ENCODE measurements at places on chromosomes 1 and 21.

GRCh38 chr1:234592240-234592639 lies 17.7 kb downstream of the IRF2BP2 start:
- no peak for DNase-seq

- DNase-seq: no peak
Observed at GRCh38 chr1:2437617-2438016, 25.3 kb upstream of the PEX10 start.

GRCh38 chr1:29249951-29250581 lies 13.7 kb downstream of the PTPRU start:
- no peak for DNase-seq

- DNase-seq: no peak
Observed at GRCh38 chr1:204871405-204872037, 859 bp downstream of the NFASC start.

DNA sequence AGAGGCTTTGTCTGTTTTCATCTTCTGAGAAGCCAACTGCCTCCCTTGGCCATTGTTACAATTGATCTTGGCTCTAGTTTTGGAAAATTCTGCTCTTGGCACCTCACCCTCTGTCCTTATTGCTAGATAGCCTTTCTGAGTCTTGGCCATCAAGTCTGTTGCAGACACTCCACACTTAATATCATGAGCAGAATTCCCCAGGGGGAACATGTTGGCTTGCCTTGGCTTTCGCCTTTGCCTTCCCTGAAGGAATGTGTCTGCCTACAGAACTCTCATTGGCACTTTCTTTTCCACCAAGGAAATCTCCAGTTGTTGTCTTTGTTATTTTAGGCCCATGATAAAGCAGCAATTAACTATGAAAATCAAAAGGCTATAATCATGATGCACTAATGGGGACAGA lies 42.7 kb upstream of the LDLRAP1 start:
- no peak for DNase-seq

- no peak for DNase-seq
Observed at GRCh38 chr21:35217504-35218060, 168.5 kb upstream of the RUNX1 start.

DNA sequence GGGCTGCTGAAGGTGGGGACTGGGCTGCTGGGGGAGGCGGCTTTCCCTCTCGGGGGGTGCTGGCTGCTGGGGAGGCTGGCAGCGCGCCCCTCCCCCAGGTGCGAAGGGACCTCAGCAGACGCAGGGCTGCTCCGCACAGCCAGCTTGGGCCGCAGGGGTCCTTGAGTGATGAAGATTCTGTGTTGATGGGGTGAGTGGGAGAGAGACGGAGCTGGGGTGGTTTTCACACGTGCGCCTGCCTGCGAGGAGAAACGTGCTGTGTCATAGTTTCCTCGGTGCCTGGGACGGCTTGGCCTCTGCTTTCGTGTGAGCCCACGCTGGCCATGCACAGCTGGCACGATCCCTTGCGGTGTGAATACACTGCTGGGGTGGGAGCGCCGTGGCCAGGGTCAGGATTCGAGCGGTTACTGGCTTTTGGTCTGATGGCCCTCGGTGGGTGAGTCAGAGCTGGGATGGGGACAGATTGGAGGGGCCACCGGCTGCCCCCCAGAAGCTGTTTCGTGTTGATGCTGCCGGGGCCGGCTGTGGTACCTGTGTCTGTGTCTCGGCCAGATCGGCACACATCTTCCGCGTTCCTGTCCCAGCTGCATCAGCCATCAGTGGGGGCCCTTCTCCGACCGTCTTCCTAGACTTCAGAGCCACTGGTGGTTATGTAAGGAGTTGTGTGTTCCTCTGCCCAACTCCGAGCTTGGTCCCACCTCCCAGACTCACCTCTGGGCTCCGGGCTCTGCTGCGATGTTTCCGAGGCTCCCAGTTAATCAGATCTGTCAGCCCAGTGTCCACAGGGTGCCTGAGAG lies 24.9 kb downstream of the PRKCZ start:
- DNase-seq: no peak

GRCh38 chr1:192660613-192661012 lies 24.7 kb downstream of the RGS13 start:
- no peak for DNase-seq

DNA sequence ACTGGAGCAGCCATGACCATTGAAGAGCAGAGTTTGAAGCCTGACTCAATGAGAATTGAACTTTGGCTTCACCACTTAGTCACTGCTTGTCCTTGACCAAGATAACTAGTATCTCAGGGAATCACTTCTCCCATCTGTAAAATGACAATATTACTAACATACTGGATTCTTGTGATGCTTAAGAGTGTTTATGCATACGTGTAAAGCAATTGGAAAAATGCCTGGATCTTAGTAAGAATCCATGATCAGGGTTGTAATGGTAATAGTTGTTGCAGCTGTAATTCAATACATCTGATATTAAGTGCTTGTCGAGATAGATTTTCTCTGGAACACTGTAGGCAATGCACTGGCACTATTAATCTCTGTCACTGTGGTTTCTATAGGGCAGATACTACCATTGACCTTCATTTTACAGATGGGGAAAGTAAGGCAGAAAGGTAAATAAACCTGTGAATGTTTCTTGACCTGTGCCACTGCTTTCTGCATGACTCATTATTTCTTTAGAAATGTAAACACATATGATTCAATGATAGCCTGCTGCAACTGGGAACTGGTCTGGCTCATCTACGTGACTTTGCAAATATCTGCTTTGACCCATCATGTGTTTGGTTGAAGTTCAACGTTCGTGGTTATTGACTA lies 662.5 kb downstream of the PLA2G4A start:
- DNase-seq: no peak

DNA sequence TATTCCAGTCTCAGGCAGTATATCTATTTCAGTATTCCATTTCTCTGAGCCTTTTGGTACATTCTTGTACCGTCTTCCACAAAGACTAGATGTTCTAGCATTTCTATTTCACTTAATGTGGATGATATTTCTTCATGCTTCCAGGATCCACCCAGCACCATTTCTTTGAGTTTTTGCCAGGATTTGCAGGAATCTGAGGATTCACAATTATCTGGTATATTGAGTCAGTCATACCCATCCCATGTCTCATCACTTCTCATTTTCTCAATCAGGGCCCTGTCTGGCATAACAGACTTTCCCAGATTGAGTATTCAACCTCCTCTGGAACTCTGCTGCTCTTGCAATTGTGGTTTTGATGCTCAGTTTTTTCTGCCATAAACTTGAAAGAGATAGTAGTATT lies 20.9 kb upstream of the COL11A1 start:
- DNase-seq: no peak

- no peak for DNase-seq
Observed at GRCh38 chr1:36880155-36881067, 153.9 kb downstream of the GRIK3 start.

DNA sequence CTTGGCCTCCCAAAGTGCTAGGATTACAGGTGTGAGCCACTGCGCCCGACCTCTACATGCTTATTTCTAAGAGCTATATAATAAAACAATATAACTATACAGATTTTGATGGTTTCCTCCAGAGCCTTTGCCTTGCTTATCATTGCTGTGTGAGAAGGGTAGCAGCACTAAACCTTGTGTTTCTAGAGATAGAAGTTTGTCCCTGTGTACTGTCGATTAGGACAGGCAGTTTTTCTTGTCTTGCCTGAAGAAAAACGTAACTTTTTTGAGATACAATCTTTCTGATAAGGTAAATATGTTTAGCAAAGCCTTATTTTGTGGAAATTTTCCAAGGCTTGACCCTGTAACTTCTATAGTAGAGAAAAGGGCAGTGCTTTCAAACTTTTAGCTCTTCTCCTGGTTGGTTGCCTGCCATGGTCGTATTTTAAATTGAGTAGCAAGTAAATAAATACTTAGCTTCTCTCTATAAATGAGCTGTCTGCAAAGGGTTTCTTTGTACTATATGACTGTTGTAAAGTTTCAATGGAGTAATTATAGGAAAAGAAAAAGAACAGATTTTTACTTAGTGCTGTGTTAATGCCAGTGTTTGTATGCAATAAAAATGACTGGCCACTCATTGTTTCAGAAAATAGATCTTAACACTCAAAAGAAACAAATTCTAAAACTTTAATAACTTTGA lies 86.4 kb upstream of the CACYBP start:
- DNase-seq: no peak

DNA sequence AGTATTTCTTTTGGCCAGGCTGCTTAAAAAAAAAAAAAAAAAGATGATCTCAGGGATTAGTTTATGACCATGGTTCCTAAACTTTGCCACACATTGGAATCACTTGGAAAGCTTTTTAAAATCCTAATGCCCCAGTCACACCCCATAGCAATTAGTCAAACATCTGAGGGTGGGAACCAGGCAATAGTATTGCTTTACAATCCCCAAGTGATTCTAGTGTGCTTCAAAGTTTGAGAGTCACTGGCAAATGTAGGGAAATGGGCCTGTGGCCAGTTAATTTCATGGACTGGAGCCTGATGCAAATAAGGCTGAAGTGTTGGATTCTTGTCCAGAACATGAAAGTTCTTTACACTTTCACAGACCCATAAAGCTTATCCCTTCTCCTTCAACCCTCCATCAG lies 374.6 kb upstream of the ESRRG start:
- no peak for DNase-seq

GRCh38 chr1:77076759-77077158 lies 142.5 kb downstream of the PIGK start:
- no peak for DNase-seq

- no peak for DNase-seq
Observed at GRCh38 chr1:39440856-39441255, 50.6 kb upstream of the BMP8A start.

DNA sequence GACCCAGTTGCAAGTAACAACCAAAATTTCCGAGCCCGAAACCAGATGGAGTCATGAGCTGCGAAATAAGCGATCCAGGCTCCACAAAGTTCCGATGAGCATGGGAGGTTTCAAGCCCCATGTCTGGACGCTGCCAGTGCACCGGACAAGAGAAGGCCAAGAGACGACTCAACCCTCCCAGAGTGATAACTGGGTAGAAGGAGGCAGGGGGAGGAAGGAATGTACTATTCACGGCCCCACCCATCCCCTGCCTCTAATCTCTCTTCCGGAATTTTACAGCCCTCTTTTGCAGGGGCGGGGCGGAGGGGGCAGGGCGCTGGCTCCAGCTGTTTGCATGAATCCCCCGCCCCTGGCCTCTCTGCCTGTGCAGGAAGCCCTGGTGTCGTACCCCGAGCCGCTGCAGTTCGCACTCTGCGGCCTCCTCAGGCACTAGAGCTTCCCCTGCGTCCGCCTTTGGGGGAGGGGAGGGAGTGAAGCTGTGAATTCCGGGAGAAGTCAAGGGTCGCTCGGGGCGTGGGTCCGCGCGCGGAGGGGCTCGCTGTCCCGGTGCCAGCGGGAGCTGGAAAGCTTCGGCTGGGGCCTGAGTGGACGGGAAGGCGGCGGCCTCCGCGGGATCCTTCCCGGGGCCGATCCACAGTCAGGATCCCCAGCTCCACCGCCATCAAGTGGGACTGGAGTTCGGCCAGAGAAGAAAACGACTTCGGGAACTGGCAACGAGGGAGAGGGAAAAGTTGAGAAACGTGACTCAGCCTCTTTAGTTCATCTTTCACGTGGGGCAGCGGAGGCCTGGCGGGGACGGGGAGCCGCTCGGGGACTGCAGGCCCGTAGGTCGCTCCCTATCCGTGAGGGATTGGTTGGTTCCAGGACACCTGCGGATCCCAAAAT lies 6.3 kb upstream of the PTP4A2 start:
- peak; percentile 31 for DNase-seq

DNA sequence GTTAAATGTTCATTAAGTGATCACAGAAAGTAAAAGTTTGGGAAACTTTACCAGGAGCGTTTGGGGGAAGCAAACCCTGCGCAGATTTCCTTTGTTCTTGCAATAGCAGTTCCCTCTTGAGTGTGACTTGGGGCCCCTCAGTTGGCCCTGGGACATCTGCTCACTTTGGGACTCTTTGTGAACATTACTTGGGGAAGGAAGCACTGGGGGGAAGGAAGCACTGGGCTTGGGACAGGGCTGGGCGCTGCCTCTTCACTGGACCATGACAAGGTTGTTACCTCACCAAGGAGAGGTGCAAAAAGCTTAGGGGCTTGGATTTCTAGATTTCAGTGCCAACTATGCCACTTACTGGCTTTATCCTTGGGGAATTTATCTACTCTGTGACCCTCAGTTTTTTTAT lies 63.5 kb downstream of the ETS2 start:
- DNase-seq: no peak

DNA sequence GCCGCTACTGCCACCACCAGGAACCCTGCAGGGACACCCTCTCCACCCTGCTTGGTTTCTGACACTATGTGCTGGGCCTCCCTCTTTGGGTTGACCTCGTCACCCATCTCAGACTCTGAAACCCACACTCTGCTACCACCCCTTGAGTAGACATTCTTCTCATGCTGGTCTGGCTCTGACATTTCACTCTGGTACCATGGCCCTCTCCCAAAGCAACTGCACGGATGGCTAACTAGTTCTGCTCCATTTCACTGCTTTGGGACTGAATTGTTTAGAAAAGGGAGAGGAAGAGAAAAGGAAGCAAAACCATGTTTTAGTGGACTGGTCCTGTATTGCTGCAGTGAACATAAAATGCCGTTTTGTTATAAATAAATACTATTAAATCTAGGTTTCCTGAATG lies 137.8 kb downstream of the KCNK2 start:
- no peak for DNase-seq

DNA sequence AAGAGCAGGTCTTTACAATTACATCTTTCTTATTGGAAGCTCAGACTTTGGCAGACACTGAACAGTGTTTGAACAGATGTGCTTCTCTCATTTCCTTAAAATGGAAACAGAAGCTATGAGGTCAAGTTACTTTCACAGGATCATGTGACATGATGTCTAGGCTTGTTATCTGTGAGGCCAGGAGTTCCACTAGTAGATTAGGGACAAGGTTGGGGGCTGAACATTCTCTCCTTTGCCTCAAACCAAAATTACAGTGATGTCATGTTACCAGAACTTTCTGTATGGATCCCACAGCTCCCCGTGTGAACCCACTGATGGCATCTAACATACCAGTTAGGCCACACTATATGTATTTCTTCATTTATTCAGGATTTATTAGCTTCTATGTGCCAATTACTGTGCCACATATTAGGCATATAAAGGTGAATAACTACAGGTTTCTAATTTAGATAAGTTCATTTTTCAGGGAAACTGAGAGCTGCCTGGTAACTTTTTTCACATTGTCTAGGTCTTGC lies 6.0 kb downstream of the DYNLT5 start:
- DNase-seq: peak; percentile 11

- no peak for DNase-seq
Observed at GRCh38 chr1:97297611-97298010, 576.0 kb downstream of the PTBP2 start.

DNA sequence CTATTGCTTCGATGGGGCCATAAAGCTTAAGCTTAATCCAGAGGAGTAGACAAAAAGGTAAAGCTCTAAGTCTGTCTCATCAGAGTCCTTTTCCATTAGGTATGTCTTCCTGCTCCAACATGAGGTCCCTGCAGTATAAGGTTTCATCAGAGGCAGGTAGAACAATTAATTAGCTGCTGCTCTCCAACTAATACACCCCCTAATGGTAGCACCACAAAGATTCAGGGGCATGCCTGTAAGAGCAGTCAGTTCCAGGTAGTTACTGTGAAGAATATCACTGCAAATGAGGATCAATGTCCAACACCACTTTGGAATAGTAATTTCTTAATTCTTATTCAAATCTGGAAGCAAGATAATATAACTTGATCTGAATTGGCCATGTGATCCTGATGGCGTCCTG lies 160.3 kb upstream of the ESRRG start:
- DNase-seq: no peak

- no peak for DNase-seq
Observed at GRCh38 chr1:207219979-207220889, 101.2 kb upstream of the CD55 start.
